ENCODE measurements at places on chromosomes 2 and 18.

- H3K4me1 ChIP-seq: peaks cover 3% of the 10 kb centered on the region
- H3K27ac ChIP-seq: no peak overlapping the region
- H3K4me3 ChIP-seq: no peak overlapping the region
Observed at GRCh38 chr2:10462178-10463083, 14.3 kb upstream of the ODC1 start.

DNA sequence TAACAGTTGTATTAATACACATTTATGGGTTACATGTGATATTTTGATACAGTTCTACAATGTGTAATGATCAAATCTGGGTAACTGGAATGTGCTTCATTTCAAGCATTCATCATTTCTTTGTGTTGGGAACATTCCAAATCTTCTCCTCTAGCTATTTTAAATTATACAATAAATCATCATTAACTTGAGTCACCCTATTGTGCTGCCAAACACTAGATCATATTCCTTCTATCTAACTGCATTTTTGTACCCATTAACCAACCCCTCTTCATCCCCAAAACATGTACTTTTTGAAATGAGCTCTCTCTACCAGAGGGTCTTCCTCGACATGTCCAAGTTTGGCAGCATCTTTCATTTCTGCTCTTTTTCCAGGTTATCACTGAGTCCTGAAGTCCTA lies 81.1 kb upstream of the TTC39C start:
- no peak overlapping the region for H3K27ac ChIP-seq
- H3K36me3 ChIP-seq: no peaks in the 10 kb centered on the region
- no peaks in the 10 kb centered on the region for H3K4me1 ChIP-seq
- no peak for DNase-seq
- no peak overlapping the region for H3K4me3 ChIP-seq

- no peaks in the 10 kb centered on the region for H3K27me3 ChIP-seq
- no peaks in the 10 kb centered on the region for H3K36me3 ChIP-seq
- peaks cover 3% of the 10 kb centered on the region for H3K4me1 ChIP-seq
Observed at GRCh38 chr2:231693956-231694355, 14.4 kb upstream of the PTMA start.

GRCh38 chr2:207035875-207036274 lies 96.6 kb downstream of the CPO start:
- no peak overlapping the region for H3K27ac ChIP-seq
- H3K4me1 ChIP-seq: no peaks in the 10 kb centered on the region
- no peaks in the 10 kb centered on the region for H3K36me3 ChIP-seq
- no peak for DNase-seq
- no peak overlapping the region for H3K4me3 ChIP-seq

DNA sequence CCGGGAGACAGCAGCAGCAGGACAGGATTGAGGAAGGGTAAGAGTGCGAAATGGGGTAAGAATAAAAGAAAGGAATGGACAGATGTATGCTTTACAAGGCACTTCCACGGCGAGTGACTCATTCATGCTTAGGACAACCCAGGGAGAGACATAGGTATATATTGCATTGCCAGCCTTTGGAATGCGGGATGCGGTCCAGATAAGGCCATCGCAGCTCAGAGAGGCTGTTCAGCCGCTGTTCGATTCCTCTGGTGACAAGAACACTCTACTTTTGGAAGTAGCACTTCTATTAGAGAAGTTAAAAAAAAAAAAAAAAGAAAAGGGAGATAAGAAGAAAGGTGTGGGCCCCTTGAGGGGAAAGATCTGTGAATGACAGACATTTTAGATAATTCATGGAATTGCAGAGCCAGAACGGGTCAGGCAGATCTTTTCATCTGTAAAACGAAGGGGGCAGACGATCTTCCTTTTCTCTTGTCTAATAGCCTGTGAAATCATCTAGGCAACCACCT lies 819 bp upstream of the NCOA1 start:
- H3K36me3 ChIP-seq: no peaks in the 10 kb centered on the region
- H3K27me3 ChIP-seq: no peaks in the 10 kb centered on the region
- H3K4me1 ChIP-seq: peaks cover 13% of the 10 kb centered on the region
- peak overlapping the region; percentile 81 for H3K27ac ChIP-seq

- no peaks in the 10 kb centered on the region for H3K4me1 ChIP-seq
- no peak overlapping the region for H3K27ac ChIP-seq
- H3K27me3 ChIP-seq: no peaks in the 10 kb centered on the region
- no peaks in the 10 kb centered on the region for H3K36me3 ChIP-seq
Observed at GRCh38 chr2:235116885-235117492, 165.2 kb downstream of the SH3BP4 start.

DNA sequence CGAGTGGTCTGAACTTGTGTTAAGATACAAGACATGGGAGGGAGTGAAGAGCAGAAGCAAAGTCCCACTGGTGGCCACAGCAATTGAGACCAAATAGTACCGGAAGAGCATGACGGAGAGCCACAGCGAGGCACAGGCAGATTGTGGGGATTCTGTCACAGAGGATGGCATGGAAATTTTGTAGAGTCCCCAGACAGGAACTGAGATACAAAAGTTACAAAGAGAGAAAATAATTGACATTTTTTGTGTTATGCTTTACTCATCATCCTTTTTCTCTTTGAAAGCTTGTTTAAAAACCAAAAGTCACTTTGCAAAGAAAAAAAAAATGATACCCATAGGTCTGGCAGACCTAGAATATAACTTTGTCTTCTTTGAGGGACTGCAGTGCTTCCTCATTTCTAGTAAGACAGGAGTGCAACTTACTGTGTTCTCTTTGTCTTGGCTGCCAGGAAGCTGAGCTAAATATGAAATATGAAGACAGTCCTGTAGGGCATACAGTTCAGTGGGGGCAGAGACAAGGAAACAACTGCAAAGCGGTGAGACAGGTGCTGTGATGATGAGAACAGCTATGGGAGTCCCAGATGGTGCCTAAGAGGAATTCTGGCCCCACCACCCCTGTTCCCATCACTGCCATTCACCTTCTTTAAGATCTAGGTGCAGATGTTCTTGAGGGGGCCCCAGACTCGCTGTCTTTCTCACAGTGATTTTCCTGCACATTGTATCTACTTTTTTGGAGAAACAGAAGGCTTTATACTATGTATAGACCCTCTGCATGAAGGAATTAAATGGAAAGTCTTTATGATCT lies 5.2 kb downstream of the ARHGAP25 start:
- no peaks in the 10 kb centered on the region for H3K4me1 ChIP-seq
- no peak for DNase-seq
- no peak overlapping the region for H3K27ac ChIP-seq
- no peak overlapping the region for H3K4me3 ChIP-seq
- H3K27me3 ChIP-seq: no peaks in the 10 kb centered on the region

DNA sequence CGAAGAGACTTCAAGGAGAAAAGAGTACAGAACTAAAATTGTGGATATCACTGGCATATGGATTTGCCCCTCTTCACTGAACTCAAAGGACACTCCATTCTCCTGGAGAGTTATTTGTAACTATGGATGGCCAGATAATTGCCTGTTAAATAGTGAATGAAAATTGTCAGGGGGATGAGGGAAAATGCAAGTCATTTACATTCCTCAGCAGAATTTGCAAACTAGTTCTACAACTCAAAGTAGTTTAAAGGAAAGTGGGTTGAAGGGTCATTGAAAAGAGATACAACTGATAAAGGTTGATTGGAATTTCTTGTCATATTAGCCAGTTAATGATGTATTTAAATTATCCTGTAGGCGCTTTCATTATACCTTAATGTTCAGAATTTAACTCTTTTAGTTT lies 266.5 kb upstream of the SPOPL start:
- H3K4me3 ChIP-seq: no peak overlapping the region
- DNase-seq: no peak
- H3K27ac ChIP-seq: no peak overlapping the region
- H3K4me1 ChIP-seq: no peaks in the 10 kb centered on the region
- H3K27me3 ChIP-seq: no peaks in the 10 kb centered on the region

DNA sequence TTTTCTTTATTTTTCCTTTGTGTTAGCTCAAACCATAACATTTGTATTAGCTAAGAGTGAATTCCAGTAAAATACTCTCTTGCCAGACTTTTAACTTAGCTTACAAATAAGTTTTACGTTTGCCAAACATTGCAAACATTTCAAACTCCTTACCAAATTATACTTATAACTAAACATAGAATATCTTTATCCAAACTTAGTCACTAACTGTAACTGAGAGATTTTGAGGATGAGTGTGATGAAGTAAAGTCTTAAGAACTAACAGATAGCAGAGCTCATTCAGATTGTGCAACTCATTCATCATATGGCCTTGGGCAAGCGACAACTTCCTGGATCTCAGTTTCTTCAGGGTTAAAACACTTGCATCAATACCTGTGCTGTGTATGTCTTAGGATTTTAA lies 533.7 kb downstream of the TDRD15 start:
- no peaks in the 10 kb centered on the region for H3K27me3 ChIP-seq
- H3K4me1 ChIP-seq: no peaks in the 10 kb centered on the region
- H3K27ac ChIP-seq: no peak overlapping the region
- DNase-seq: no peak

GRCh38 chr2:233082931-233083755 lies 23.0 kb downstream of the INPP5D start:
- no peak overlapping the region for H3K4me3 ChIP-seq
- H3K27me3 ChIP-seq: no peaks in the 10 kb centered on the region
- no peaks in the 10 kb centered on the region for H3K4me1 ChIP-seq
- H3K27ac ChIP-seq: peak overlapping the region; percentile 58
- no peak for DNase-seq

DNA sequence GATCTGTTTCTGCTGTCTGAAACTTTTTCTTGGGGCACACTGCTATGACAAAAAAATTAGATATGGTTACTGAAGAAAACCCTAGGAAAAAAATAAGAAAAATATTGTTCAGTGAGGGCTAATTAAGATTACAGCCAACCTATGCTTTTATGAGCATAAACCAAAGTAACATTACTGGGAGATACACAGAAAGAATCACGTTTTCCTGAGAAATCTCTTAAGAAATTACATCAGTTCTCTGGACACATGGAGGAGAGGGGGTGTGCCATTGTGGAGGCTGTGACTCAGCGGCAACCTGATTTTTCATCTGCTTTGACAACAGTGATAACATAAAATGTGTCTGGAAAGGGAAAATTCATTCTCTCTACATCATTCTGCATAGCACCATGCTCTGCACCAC lies 13.4 kb upstream of the NMI start:
- H3K4me1 ChIP-seq: no peaks in the 10 kb centered on the region
- no peak for DNase-seq
- H3K27me3 ChIP-seq: no peaks in the 10 kb centered on the region
- no peaks in the 10 kb centered on the region for H3K36me3 ChIP-seq
- H3K4me3 ChIP-seq: no peak overlapping the region

- H3K36me3 ChIP-seq: no peaks in the 10 kb centered on the region
- no peaks in the 10 kb centered on the region for H3K4me1 ChIP-seq
- no peak overlapping the region for H3K4me3 ChIP-seq
- H3K27ac ChIP-seq: no peak overlapping the region
- no peaks in the 10 kb centered on the region for H3K27me3 ChIP-seq
- no peak for DNase-seq
Observed at GRCh38 chr2:133192028-133192427, 376.2 kb downstream of the NCKAP5 start.

- H3K36me3 ChIP-seq: no peaks in the 10 kb centered on the region
- DNase-seq: no peak
- no peak overlapping the region for H3K27ac ChIP-seq
Observed at GRCh38 chr2:201608021-201608420, 35.3 kb downstream of the TMEM237 start.

DNA sequence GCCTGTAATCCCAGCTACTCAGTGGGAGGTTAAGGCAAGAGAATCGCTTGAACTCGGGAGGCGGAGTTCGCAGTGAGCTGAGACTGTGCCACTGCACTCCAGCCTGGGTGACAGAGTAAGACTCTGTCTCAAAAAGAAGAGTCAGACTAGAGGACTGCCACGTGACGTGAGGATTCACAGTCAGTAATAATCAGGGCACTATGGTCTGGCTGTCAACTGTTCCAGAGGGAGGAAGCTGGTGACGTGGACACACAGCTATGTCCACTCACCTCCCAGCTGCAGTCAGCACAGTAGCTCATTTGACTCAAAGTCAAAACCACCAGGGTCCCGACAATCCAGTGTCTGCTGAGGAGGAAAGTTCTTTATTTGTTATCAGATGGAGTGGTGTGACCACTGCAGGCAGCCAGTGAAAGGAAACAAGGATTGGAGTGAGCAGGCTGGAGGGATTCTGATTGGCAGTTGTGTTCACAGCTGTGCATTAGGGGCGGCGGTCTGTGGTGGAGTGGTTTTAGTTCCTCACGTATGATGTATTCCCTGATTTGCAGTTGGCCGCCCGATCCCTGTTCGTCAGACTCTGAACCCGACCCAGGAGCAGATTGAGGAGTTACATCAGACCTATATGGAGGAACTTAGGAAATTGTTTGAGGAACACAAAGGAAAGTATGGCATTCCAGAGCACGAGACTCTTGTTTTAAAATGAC lies 37.9 kb downstream of the MOGAT1 start:
- no peak overlapping the region for H3K27ac ChIP-seq
- H3K27me3 ChIP-seq: no peaks in the 10 kb centered on the region
- no peaks in the 10 kb centered on the region for H3K36me3 ChIP-seq
- peak; percentile 39 for DNase-seq
- H3K4me3 ChIP-seq: no peak overlapping the region

GRCh38 chr2:237540823-237541222 lies 25.6 kb upstream of the PRLH start:
- H3K4me1 ChIP-seq: no peaks in the 10 kb centered on the region
- DNase-seq: no peak
- H3K36me3 ChIP-seq: peaks cover 8% of the 10 kb centered on the region
- H3K27ac ChIP-seq: no peak overlapping the region
- no peak overlapping the region for H3K4me3 ChIP-seq

- H3K4me3 ChIP-seq: no peak overlapping the region
- peak overlapping the region; percentile 39 for H3K27ac ChIP-seq
- no peak for DNase-seq
- peaks cover 80% of the 10 kb centered on the region for H3K4me1 ChIP-seq
Observed at GRCh38 chr18:63157293-63158011, 162.1 kb downstream of the BCL2 start.

DNA sequence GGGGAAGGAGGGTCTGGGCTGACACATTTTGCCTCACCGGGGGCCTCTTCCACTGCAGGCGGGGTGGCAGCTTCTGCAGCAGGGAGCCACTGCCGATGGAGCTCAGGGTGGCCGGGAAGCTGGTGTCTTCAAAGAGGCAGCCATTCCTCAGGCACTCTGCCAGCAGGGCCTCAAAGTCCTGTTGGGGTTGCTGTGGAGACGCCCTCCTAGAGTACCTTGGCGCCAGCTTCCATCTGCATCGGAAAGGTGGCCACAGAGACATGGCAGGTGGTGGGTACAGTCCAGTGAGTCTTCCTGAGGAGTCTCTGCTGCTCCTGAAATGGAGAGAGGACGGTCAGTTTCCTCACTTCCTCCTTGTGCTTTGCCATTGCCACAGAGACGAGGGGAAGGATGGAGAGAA lies 12.1 kb downstream of the CAPN14 start:
- H3K4me1 ChIP-seq: no peaks in the 10 kb centered on the region
- H3K4me3 ChIP-seq: no peak overlapping the region
- DNase-seq: no peak
- H3K27ac ChIP-seq: no peak overlapping the region
- H3K36me3 ChIP-seq: no peaks in the 10 kb centered on the region

Measured in thyroid gland (tissue), 4 donors.